Ovary (tissue), 10 donors: ENCODE measurements at places on chromosomes 12 and 14. TPM values are rescaled to one million over a fixed set of nuclear protein-coding genes. Genes with fewer than 3 reads are reported as not detected.

The IGF1 gene
- 21.7 TPM for polyA plus RNA-seq

The CCDC175 gene
- polyA plus RNA-seq, result not detected

The C14orf180 gene
- polyA plus RNA-seq, result 0.35 TPM

The KRT71 gene
- not detected for polyA plus RNA-seq

The TAS2R13 gene
- polyA plus RNA-seq, result 0.06 TPM

The YEATS4 gene
- 23.6 TPM for polyA plus RNA-seq

The TBX3 gene
- 33.7 TPM for polyA plus RNA-seq

The KLRB1 gene
- polyA plus RNA-seq, result 2.8 TPM

The MLEC gene
- polyA plus RNA-seq, result 169 TPM

The TMEM117 gene
- 4.6 TPM for polyA plus RNA-seq

- no peak for DNase-seq
- H3K27ac ChIP-seq, result no peak overlapping the region
- H3K27me3 ChIP-seq, result no peaks in the 10 kb centered on the region
- H3K4me3 ChIP-seq, result no peak overlapping the region
These were observed 31.2 kb downstream of the CREBL2 start for GRCh38 chr12:12642916-12643315.

GRCh38 chr12:41980390-41980789, 164.3 kb downstream of the GXYLT1 start:
- H3K27ac ChIP-seq, result no peak overlapping the region
- no peaks in the 10 kb centered on the region for H3K27me3 ChIP-seq
- no peak overlapping the region for H3K4me3 ChIP-seq
- no peaks in the 10 kb centered on the region for H3K36me3 ChIP-seq

GRCh38 chr12:41905073-41905758, 239.5 kb downstream of the GXYLT1 start:
- H3K36me3 ChIP-seq, result no peaks in the 10 kb centered on the region
- H3K4me1 ChIP-seq, result no peaks in the 10 kb centered on the region
- H3K4me3 ChIP-seq, result no peak overlapping the region
- DNase-seq, result no peak

DNA sequence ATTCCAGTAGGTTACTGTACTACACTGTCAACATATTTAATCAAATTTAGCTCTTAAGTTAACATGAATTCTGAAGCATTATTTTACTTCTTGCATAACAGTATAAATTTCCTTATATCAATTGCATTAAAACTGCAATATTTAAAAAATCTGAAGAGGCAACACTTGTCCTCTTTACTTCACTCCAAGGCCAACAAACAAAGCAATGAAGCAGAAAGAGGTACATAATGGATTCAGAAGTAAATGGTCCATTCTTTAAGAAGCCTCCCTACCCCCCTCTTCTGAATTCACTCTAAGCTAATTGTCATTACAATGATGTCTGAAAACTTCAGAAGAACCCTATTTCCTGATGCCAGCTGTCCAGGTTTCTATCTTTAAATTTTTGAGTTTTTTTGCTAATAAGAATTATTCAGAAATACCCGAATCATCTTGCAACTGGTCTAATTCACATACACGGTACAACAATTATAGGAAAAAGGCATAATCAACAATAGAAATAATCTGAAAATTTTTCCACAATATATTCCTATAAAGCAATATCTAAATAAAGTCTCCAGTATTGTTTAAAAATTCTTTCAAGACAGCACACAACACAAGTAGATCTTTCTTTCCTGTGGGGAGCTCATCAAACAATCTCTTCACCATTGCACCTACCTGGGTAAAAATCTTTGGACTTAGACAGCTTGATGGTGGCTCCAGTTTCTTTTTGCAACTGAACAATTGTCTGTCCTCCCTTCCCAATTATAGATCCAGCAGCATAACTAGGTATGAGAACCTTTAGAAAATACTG, 2.9 kb downstream of the NOVA1 start:
- H3K36me3 ChIP-seq, result no peaks in the 10 kb centered on the region
- no peaks in the 10 kb centered on the region for H3K27me3 ChIP-seq
- no peaks in the 10 kb centered on the region for H3K4me1 ChIP-seq

GRCh38 chr14:34470319-34470718, 8.3 kb upstream of the SPTSSA start:
- H3K4me1 ChIP-seq, result no peaks in the 10 kb centered on the region
- H3K27ac ChIP-seq, result no peak overlapping the region
- H3K4me3 ChIP-seq, result no peak overlapping the region
- no peak for DNase-seq
- H3K27me3 ChIP-seq, result no peaks in the 10 kb centered on the region
- no peaks in the 10 kb centered on the region for H3K36me3 ChIP-seq

GRCh38 chr12:94206886-94207285, 58.5 kb downstream of the PLXNC1 start:
- no peaks in the 10 kb centered on the region for H3K27me3 ChIP-seq
- DNase-seq, result no peak
- H3K4me1 ChIP-seq, result peaks cover 20% of the 10 kb centered on the region
- no peak overlapping the region for H3K27ac ChIP-seq
- H3K4me3 ChIP-seq, result no peak overlapping the region
- H3K36me3 ChIP-seq, result no peaks in the 10 kb centered on the region

- no peak for DNase-seq
- H3K4me3 ChIP-seq, result no peak overlapping the region
- H3K4me1 ChIP-seq, result no peaks in the 10 kb centered on the region
- no peaks in the 10 kb centered on the region for H3K27me3 ChIP-seq
These were observed 40.1 kb upstream of the CRY1 start for GRCh38 chr12:107133462-107133861.

DNA sequence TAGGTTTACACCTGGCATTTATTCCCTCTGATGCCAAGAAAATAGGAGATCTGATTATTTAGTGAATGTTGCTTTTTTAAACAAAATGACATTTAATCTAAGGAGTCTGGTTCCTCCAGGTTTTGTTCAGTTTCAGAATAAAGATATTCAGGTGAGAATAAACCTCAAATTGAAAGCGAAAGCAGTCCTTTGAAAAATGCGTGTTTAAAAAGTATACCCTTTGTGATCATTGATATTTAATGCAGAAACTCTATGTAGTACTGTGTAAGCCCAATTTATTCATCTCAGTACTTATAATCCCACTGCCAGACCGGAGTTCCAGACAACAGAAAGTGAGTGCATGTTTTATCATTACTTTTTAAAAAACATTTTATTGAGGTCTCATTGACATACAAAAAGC, 210.2 kb downstream of the KCNC2 start:
- H3K4me3 ChIP-seq, result no peak overlapping the region
- no peaks in the 10 kb centered on the region for H3K36me3 ChIP-seq
- no peaks in the 10 kb centered on the region for H3K4me1 ChIP-seq

DNA sequence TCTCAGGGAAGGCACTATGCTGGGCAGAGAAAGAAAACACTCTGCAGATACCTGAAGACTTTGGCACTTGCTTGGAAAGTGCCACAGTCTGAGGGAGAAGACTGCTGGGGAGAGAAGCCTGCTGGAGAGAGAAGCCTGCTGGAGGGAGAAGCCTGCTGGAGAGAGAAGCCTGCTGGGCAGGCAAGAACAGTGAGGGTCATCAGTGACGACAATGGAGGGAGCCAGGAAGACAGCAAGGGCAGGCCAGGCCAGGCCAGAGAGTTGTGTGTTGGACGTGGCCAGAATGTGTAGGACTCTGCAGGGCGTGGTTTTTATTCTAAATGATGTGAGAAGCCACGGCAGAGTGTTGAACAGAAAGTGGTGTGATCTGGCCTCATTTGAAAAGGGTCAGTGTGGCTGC, 185.3 kb upstream of the ABCD2 start:
- no peak for DNase-seq
- no peaks in the 10 kb centered on the region for H3K27me3 ChIP-seq
- H3K27ac ChIP-seq, result no peak overlapping the region
- no peak overlapping the region for H3K4me3 ChIP-seq

- no peak for DNase-seq
- no peak overlapping the region for H3K4me3 ChIP-seq
- no peaks in the 10 kb centered on the region for H3K27me3 ChIP-seq
- H3K4me1 ChIP-seq, result no peaks in the 10 kb centered on the region
- H3K36me3 ChIP-seq, result no peaks in the 10 kb centered on the region
These were observed 2.3 kb upstream of the NAA30 start for GRCh38 chr14:57388067-57388466.

DNA sequence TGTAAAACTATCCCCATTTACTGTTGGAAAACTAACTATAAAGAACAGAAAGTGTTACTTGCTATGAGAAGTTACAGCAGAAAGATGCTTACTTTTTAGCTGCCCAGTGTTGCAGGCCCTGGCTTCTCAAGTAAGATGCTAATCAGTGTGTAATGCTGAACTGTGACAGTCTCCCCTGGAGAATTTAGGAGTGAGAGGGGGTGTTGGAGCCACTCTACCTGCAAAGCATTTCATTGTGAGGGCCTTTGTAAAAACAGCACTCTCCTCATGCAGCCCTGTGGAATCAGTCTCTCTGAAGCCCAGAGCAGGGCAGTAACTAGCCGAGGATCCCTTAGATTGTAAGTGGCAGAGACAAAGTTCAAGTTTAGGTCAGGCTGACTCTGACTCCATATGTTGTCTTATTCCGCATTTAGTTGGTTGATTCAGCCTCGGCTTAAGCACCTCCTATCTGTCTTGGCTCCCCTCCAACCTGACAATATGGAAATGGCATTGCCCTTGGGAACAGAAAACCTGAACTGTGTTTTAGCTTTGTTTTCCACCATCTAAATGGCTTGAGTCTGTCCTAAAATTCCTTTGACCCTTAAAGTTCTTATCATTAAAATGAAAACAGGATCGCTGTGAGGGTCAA, 141.3 kb downstream of the PRKCH start:
- no peak overlapping the region for H3K4me3 ChIP-seq
- no peak for DNase-seq
- H3K27me3 ChIP-seq, result no peaks in the 10 kb centered on the region
- no peaks in the 10 kb centered on the region for H3K36me3 ChIP-seq
- H3K4me1 ChIP-seq, result peaks cover 4% of the 10 kb centered on the region
- H3K27ac ChIP-seq, result no peak overlapping the region

DNA sequence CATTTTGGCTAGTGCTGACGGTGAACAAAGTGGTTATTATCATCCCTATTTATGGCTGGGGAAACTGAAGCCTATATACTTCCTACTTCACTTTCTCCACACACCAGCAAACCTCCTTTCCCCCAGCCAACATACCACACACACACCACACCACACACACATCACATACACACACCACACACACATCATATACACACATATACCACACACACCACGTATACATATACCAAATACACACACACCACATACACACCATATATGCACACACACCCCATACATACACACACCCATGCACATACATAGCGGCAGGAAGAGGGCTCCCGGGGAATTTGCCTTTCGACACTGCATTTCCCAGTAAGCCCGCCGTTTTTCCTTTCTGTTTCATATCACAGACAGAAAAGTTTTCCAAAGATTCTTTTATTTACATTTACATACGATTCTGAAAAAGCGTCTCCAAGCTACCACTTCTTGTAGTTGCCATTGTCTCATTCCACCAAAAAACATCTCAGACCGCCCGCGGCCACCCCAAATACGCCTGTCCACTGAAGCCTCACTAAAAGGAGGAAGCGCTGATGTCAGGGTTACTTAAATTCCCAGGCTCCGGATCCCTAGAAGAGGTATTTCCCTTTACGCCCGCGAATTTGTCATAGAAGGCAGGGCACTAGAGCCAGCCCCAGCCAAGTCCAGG, 823 bp upstream of the RAB5B start:
- H3K4me1 ChIP-seq, result peaks cover 2% of the 10 kb centered on the region
- H3K27ac ChIP-seq, result peak overlapping the region; percentile 82
- peak overlapping the region; percentile 63 for H3K4me3 ChIP-seq

DNA sequence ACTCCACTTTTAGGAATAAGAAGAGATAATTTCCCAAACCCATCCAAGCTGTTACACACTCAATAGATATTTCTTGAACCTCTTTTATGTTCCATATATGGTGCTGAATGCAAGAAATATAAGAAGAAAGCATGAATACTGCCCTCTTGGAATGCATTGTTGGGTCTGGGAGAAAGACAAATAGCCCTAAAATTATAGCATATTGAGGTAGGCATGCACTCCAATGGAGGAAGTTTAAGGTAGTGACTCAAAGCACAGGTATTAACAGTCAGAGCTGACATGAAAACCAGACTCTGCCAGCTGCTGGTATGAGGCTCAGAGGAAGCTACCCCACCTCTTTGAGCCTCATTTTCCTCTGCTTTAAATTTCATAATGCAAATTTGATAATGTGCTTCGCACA, 261.3 kb upstream of the NOS1 start:
- H3K36me3 ChIP-seq, result no peaks in the 10 kb centered on the region
- H3K4me3 ChIP-seq, result no peak overlapping the region
- DNase-seq, result no peak
- H3K27me3 ChIP-seq, result no peaks in the 10 kb centered on the region
- no peak overlapping the region for H3K27ac ChIP-seq
- H3K4me1 ChIP-seq, result no peaks in the 10 kb centered on the region

- H3K36me3 ChIP-seq, result no peaks in the 10 kb centered on the region
- DNase-seq, result no peak
- no peak overlapping the region for H3K27ac ChIP-seq
- no peak overlapping the region for H3K4me3 ChIP-seq
These were observed 28.0 kb downstream of the NOS1 start for GRCh38 chr12:117333331-117333881.

- H3K27ac ChIP-seq, result no peak overlapping the region
- DNase-seq, result no peak
- H3K36me3 ChIP-seq, result no peaks in the 10 kb centered on the region
- no peaks in the 10 kb centered on the region for H3K4me1 ChIP-seq
- no peaks in the 10 kb centered on the region for H3K27me3 ChIP-seq
- H3K4me3 ChIP-seq, result no peak overlapping the region
These were observed 8.8 kb upstream of the BAZ1A start for GRCh38 chr14:34883954-34884353.

- no peaks in the 10 kb centered on the region for H3K27me3 ChIP-seq
- H3K4me3 ChIP-seq, result no peak overlapping the region
- H3K27ac ChIP-seq, result no peak overlapping the region
These were observed 4.0 kb downstream of the PRKAG1 start for GRCh38 chr12:49014547-49014946.

GRCh38 chr12:125515887-125516286, 450.7 kb downstream of the AACS start:
- H3K4me3 ChIP-seq, result no peak overlapping the region
- no peak overlapping the region for H3K27ac ChIP-seq
- H3K27me3 ChIP-seq, result no peaks in the 10 kb centered on the region
- H3K36me3 ChIP-seq, result no peaks in the 10 kb centered on the region
- H3K4me1 ChIP-seq, result no peaks in the 10 kb centered on the region

- H3K36me3 ChIP-seq, result no peaks in the 10 kb centered on the region
- DNase-seq, result no peak
- peaks cover 2% of the 10 kb centered on the region for H3K4me1 ChIP-seq
- H3K4me3 ChIP-seq, result no peak overlapping the region
These were observed 95.0 kb downstream of the IGF1 start for GRCh38 chr12:102385343-102385742.
